ENCODE measurements at places on chromosomes 11 and 22.

- peak; percentile 68 for DNase-seq
These were observed 2.3 kb upstream of the MALAT1 start for GRCh38 chr11:65496304-65497140.

DNA sequence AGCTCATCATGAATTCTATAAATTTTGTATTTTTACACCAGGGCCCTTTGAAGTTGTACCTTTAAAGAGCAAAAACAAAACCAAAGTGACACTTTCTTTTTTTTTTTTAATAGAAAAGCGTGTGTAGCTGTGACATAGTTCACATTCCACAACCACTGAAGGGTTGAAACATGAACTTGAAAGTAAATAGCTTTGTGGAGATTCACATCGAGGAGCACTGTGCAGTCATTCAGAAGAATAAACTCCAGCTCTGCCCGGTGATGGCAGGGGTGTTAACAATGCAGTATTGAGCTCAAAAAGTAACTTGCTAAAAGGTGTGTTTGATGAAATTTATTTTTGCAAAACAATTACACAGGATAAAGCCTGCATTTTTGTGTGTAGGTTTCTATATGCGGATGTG, 1166.2 kb downstream of the TBC1D22A start:
- DNase-seq, result no peak

DNA sequence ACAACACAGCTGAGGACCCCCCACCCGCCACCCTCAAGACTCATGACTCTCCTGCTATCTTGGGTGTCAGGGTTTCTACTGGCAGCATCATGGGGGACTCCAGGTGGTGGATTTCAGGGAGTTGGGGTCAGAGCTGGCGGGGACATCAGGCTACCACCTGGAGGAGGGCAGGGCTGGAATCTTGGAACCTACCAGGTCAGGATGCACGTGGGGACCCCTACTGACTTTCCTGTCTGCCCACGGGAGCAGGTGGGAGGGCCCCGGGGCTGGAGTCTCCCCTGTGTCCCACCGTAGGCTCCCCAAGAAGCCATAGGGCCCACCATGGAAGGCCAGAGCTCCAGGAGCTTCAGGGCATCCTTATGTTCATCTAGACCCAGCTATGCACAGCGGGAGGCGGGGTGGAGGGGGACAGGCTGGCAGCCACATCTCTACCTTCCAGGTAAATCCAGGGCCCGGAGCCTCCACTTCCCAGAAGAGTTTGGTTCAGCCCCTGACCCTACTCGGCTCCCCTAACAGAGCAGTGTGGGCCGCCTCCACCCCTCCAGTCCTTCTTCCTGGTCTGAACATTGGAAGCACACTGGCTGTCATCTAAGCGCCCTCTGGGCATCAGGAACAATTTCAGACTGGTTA, 10.0 kb downstream of the SLC37A2 start:
- DNase-seq, result no peak

GRCh38 chr11:119671051-119671450, 57.9 kb downstream of the NECTIN1 start:
- peak; percentile 74 for DNase-seq

DNA sequence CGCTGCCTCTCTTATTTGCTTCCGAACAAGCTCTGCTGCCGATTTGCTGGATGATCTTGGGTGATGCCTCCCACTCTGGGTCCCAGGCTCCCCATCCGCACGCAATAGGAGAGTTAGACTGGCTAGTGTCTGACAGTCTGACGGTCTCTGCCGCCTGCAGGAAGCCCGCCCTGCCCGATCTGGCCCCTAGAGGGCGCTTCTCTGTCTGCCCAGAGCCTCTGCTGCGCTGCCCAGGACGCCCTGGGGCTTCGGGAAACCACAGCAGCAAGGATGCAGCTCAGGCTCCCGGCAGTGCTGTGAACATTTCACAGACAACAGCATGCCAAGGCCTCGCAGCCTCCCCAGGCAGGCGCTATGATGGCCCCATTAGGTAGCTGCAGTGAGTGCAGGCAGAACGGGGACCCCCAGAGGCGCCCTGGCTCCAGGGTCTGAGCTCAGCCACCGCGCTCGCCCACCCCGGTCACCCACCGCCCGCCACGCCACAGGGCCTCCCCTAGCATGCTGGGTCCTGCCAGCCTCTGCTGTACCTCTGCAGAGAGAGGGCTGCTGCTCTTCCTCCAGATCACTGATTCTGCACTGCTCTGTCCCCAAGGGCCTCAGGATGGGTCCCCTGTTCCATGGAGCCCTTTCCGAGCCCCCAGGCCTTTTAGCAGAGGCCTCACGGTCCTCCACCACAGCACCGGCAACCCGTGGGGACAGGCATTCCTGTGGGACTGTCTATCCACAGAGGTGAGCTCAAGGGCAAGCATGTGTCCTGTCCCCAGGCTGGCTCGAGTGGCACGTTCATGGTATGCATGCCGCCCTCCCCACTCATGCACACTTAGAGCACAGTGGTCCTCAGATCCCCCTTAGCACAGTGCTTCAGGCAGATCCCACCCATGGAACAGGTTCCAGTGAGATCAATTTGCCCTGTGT, 4.3 kb upstream of the BAIAP2L2 start:
- DNase-seq, result peak; percentile 83

- peak; percentile 15 for DNase-seq
These were observed 74.7 kb downstream of the SC5D start for GRCh38 chr11:121367001-121367843.

DNA sequence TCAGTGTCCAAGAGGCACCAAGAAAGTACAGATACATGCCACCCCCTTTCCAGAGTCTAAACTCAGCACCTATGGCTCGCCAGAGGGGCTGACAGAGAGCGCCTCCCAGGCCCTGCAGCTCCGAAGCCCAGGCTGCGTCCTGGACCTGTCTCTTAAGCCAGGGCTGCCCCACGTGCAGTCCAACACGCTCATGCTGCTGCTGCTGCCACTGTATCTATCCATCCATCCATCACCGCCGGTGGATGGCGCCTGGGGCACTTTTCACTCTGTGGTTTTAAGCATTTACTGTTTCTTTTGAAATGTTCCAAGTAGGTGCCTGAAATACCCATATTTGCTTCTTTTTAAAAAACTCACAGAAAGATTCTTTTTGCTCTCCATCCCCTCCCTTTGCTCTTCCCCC, 41.8 kb downstream of the MACROD1 start:
- DNase-seq, result no peak

GRCh38 chr11:7545611-7546010, 31.8 kb downstream of the PPFIBP2 start:
- DNase-seq, result no peak

DNA sequence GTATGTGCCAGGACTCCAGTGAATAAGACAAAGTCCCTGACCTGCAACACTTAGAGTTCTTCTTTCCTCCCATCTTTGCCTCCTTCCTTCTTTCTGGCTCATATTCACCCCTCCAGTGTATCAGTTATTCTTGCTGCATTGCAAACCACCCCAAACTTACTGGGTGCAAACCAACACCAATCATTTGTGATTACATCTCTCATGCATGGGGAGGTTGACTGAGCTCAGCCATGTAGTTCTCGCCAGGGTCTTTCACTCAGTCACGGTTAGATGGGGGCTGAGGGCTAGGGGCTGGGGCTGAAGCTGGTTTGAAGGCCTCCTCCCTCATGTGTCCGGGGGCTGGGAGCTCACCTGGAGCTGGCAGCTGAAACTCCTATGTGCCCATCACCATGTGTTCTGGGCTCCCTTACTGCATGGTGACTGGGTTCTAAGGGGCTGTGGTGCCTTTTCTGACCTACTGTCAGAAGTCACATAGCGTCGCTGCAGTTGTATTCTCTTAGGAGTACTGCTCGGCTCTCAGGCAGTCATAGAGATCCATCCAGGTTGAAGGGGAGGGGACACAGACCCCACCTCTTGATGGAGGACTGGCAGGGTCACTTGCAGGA, 35.0 kb upstream of the CACNG2 start:
- DNase-seq, result no peak

DNA sequence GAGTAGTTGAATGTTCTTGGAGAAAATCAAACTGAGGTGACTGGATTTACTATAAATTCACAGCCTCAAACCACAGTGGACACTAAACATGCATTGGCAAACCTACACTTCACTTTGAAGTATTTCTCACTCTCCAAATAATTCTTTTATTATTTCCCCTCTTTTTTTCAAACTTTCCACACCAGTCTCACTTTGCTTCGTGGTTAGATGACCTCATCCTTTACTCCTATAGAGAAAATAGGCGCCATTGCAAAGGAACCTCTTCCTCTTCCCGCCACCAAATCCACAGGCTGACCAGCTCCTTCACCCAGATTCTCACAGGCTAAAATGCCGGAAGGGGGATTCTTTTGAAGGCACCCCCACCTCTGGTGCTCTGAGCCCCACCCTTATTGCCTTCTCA, 33.4 kb downstream of the HTR3A start:
- no peak for DNase-seq

Measured in uterus (tissue), 4 donors.